Activated CD4-positive, alpha-beta memory T cell treated with anti-CD3 and anti-CD28 coated beads, Interleukin-2, amount 10 ng/mL, durations not matched to agents 7 days and 5 days (primary cell): ENCODE measurements at places on chromosomes 11 and 22.

DNA sequence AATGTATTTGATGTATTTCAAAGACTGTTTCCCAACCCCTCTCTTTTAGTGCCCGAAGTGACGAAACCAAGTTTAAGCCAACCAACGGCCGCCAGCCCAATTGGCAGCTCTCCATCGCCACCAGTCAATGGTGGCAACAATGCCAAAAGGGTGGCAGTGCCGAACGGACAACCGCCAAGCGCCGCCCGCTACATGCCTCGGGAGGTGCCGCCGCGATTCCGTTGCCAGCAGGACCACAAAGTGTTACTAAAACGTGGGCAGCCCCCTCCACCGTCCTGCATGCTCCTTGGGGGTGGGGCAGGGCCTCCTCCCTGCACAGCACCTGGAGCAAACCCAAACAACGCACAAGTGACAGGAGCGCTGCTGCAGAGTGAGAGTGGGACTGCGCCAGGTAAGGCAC, 84.1 kb downstream of the TNRC6B start:
- no peaks in the 10 kb centered on the region for H3K27me3 ChIP-seq
- DNase-seq = no peak
- H3K36me3 ChIP-seq = peaks cover 64% of the 10 kb centered on the region

GRCh38 chr11:1207401-1208143, 15.3 kb upstream of the MUC5B start:
- no peak for DNase-seq
- H3K36me3 ChIP-seq = no peaks in the 10 kb centered on the region
- H3K27ac ChIP-seq = no peak overlapping the region
- no peak overlapping the region for H3K4me3 ChIP-seq
- no peaks in the 10 kb centered on the region for H3K4me1 ChIP-seq

DNA sequence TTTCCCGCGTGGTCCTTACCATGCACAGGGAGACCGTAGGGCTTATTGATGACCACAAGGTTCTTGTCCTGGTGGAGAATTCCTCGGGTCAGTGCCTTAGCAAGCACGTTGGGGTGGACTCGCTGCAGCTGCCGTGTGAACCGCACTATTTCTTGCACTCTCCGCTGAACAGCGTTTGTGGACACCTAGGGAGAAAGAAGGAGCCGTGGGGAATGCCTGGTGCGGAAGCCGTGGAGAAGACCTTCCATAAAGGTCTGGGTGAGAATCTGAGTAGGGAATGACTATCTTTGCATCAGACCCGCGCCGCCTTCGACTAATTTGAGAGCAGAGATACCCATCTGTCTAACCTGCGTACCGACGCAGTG, 597 bp downstream of the RPUSD4 start:
- peak overlapping the region; percentile 84 for H3K27ac ChIP-seq
- peak overlapping the region; percentile 98 for H3K4me3 ChIP-seq
- DNase-seq = no peak
- H3K27me3 ChIP-seq = peaks cover 7% of the 10 kb centered on the region
- peaks cover 17% of the 10 kb centered on the region for H3K36me3 ChIP-seq
- H3K4me1 ChIP-seq = peaks cover 40% of the 10 kb centered on the region

DNA sequence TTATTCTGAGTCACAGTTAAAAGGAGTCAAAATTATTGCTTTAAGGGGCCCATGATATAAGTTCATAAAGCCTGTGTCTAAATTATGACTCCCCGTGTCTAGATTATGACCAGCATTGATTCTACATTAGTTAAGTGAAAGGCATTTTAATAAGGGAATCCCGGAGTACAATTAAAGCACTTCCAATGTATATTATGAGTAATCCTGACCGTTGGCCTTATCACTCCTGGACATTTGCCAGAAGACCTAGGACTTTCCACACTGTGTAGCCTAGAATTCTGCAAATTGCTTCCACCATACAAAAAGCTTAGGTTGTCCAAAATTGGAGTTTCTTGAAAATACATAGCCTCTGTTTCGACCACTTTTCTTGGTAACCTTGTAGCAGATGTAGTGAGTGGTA, 1292.6 kb downstream of the LRRC4C start:
- DNase-seq = no peak
- no peaks in the 10 kb centered on the region for H3K27me3 ChIP-seq
- no peaks in the 10 kb centered on the region for H3K4me1 ChIP-seq
- no peak overlapping the region for H3K27ac ChIP-seq
- no peak overlapping the region for H3K4me3 ChIP-seq

- H3K27ac ChIP-seq = no peak overlapping the region
- no peak overlapping the region for H3K4me3 ChIP-seq
- no peak for DNase-seq
- H3K4me1 ChIP-seq = peaks cover 35% of the 10 kb centered on the region
- H3K36me3 ChIP-seq = no peaks in the 10 kb centered on the region
Measured at GRCh38 chr11:65488273-65489034, 10.4 kb upstream of the MALAT1 start.

DNA sequence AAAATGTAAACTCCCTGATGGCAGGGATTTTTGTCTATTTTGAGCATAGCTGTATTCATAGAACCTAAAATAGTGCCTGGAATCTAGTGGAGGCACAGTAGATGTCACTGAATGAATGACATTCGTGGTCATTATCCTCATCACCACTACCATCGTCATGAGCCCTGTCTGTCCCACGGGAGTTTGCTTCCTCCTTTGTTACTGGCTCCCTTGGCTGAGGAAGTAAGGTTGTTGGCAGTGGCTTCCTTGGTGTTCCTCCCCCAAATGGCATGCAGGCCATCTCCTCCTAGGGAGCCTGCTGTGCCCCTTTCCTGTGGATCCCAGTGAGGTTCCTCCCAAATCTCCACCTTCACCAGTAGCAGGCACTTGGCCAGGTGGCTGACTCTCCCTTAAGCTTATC, 183.0 kb downstream of the CEP164 start:
- no peak overlapping the region for H3K27ac ChIP-seq
- H3K36me3 ChIP-seq = no peaks in the 10 kb centered on the region
- no peak overlapping the region for H3K4me3 ChIP-seq
- H3K27me3 ChIP-seq = no peaks in the 10 kb centered on the region

- peaks cover 6% of the 10 kb centered on the region for H3K36me3 ChIP-seq
- H3K27ac ChIP-seq = peak overlapping the region; percentile 62
- no peaks in the 10 kb centered on the region for H3K27me3 ChIP-seq
- no peak overlapping the region for H3K4me3 ChIP-seq
- DNase-seq = no peak
Measured at GRCh38 chr22:50547263-50547985, 1.7 kb downstream of the KLHDC7B start.

- no peak overlapping the region for H3K27ac ChIP-seq
- peaks cover 1% of the 10 kb centered on the region for H3K4me1 ChIP-seq
- peaks cover 5% of the 10 kb centered on the region for H3K27me3 ChIP-seq
- no peak overlapping the region for H3K4me3 ChIP-seq
Measured at GRCh38 chr22:44604455-44604854, 97.5 kb upstream of the PRR5 start.

GRCh38 chr11:122157653-122158161, 41.7 kb upstream of the BLID start:
- no peak for DNase-seq
- peak overlapping the region; percentile 9 for H3K4me3 ChIP-seq
- H3K27me3 ChIP-seq = no peaks in the 10 kb centered on the region
- peaks cover 1% of the 10 kb centered on the region for H3K4me1 ChIP-seq

GRCh38 chr11:19802773-19803293, 90.2 kb downstream of the NAV2 start:
- H3K27ac ChIP-seq = no peak overlapping the region
- H3K4me1 ChIP-seq = no peaks in the 10 kb centered on the region
- no peaks in the 10 kb centered on the region for H3K36me3 ChIP-seq
- H3K4me3 ChIP-seq = no peak overlapping the region
- no peak for DNase-seq

GRCh38 chr22:50298937-50299784, 8.3 kb downstream of the PLXNB2 start:
- H3K36me3 ChIP-seq = no peaks in the 10 kb centered on the region
- DNase-seq = no peak
- peaks cover 3% of the 10 kb centered on the region for H3K4me1 ChIP-seq
- no peak overlapping the region for H3K4me3 ChIP-seq

- H3K4me1 ChIP-seq = no peaks in the 10 kb centered on the region
- H3K36me3 ChIP-seq = no peaks in the 10 kb centered on the region
- H3K4me3 ChIP-seq = no peak overlapping the region
- DNase-seq = no peak
Measured at GRCh38 chr22:27108425-27109114, 451.2 kb downstream of the MIAT start.

DNA sequence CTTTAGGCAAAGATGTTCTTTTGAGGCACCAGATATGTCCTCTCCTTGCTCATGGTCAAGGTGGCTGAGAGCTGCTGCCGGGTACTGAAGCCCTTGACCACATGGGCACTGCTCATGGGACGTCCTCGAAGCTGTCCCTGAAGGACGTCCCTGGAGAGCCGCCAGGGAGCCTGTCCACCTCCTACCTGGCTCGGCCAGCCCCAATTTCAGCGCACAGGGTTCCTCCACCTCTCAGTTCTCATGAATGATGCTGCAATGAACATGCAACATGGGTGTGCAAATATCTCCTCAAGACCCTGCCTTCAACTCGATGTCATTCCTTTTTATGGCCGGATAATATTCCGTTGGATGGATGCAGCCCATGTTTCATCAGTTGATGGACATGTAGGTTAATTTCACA, 24.4 kb upstream of the TOLLIP start:
- no peak overlapping the region for H3K4me3 ChIP-seq
- DNase-seq = no peak
- peaks cover 16% of the 10 kb centered on the region for H3K27me3 ChIP-seq
- H3K4me1 ChIP-seq = peaks cover 17% of the 10 kb centered on the region
- H3K27ac ChIP-seq = no peak overlapping the region

GRCh38 chr11:65446446-65447277, 24.1 kb downstream of the NEAT1 start:
- H3K27me3 ChIP-seq = no peaks in the 10 kb centered on the region
- H3K36me3 ChIP-seq = peaks cover 20% of the 10 kb centered on the region
- no peak for DNase-seq
- H3K4me3 ChIP-seq = no peak overlapping the region
- peaks cover 26% of the 10 kb centered on the region for H3K4me1 ChIP-seq

DNA sequence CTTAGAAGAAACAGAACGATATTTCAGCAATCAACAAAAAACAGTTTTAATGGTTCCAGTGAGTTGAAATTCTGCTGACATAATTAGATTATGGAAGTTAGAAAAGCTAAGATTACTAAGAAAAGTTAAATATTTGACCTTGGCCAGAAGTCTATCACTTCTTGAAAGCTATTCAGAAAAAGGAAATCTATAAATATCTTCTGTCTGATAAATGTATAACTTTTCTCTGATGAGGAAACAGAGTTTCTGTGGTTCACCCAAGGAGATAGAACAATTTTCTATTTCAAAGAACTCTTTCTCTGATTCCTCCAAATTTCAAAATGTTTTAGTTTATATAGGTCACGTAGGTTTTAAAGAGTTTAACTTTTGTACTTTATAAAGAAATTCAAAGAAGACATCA, 438.4 kb upstream of the CHORDC1 start:
- no peaks in the 10 kb centered on the region for H3K4me1 ChIP-seq
- no peaks in the 10 kb centered on the region for H3K27me3 ChIP-seq
- no peak overlapping the region for H3K27ac ChIP-seq
- H3K36me3 ChIP-seq = no peaks in the 10 kb centered on the region

DNA sequence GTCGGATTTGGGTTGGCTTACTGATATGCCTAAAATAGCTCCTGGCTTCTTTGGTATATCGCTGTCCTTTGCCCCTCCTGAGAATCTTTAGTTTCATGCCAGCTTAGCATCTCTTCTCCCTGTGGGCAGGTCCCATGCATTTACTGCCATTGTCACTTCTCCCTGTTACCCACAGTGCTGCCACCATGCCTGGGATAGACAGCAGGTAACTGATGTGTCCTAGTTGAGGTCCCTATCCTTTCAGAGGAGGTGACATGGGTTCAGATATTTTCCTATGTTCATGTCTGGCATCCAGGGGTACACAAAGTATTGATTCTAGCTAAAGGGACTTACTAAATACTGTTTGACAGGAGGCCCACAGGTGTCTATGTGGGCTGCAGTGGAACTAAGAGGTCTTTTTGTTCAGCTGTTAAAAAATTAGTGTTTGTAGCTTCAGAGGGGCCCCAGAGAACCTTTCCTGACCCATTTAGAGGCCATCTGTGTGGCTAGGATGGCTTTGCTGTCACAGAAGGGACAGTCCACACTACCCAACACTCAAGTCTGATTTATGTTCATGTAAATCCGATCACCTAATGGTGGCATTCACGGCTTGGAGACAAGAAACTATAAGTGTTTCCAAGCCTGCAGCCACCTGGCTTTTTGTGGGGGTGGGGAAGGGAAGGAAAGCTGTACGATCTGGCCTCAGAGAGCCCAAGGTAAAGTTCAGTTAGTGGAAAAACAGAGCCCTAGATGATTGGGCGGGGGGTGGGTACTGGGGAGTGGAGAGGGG, 8.5 kb downstream of the TIMP3 start:
- H3K4me1 ChIP-seq = no peaks in the 10 kb centered on the region
- no peak for DNase-seq
- H3K27ac ChIP-seq = no peak overlapping the region
- no peak overlapping the region for H3K4me3 ChIP-seq

DNA sequence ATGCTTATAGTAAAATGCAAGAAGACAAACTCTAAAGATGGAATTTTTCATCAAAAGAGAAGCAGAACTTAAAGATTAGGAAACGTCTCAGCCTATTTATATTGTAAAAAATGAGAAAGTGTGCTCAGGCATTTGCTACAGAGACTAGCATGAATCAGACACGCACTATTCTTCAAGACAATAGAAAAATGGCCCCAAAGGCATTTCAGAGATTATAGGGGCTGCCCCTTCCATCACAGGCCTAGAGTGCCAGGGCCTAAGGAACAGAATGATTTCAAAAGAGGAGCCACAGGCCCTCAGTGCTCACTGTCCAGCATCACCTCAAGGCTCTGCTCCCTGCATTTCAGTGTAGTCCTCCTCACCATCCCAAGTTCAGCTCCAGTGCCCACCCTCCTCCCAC, 27.5 kb downstream of the TNKS1BP1 start:
- no peak overlapping the region for H3K27ac ChIP-seq
- peaks cover 6% of the 10 kb centered on the region for H3K36me3 ChIP-seq
- no peaks in the 10 kb centered on the region for H3K27me3 ChIP-seq
- no peaks in the 10 kb centered on the region for H3K4me1 ChIP-seq
- no peak overlapping the region for H3K4me3 ChIP-seq
- DNase-seq = no peak

DNA sequence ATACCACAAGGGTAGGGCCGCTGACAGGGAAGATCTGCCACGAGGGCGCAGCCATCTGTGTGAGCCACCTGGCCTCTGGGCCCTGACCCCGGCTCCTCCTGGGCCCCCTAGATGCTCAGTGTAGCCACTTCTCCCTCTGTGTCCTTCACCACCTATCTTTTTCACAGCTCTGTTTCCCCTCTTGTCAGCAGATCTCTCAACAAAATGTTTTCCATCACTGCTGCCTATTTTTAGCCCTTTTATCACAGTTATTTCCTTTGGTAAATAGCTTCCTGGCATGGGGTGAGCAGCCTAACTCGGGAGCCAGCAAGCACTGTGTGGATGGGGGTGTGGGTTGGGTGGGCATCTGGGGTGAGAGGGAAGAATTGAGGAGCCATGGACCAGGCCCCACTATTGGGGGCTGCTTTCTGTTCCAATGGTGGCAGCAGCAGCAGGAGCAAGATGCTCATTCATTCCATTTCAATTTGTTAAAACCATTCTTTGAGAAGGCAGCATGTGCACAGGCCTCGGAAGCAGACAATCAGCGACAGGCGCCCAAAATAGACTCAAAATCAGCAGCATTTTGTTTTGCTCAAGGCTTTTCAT, 135.2 kb upstream of the NAV2 start:
- DNase-seq = no peak
- no peak overlapping the region for H3K27ac ChIP-seq
- peaks cover 5% of the 10 kb centered on the region for H3K27me3 ChIP-seq
- H3K4me1 ChIP-seq = no peaks in the 10 kb centered on the region
- no peak overlapping the region for H3K4me3 ChIP-seq
- no peaks in the 10 kb centered on the region for H3K36me3 ChIP-seq

- no peaks in the 10 kb centered on the region for H3K4me1 ChIP-seq
- H3K27ac ChIP-seq = no peak overlapping the region
- peaks cover 16% of the 10 kb centered on the region for H3K27me3 ChIP-seq
- H3K36me3 ChIP-seq = no peaks in the 10 kb centered on the region
- H3K4me3 ChIP-seq = no peak overlapping the region
Measured at GRCh38 chr11:10886652-10887250, 28.9 kb upstream of the ZBED5 start.
